ENCODE measurements at places on chromosomes 5 and 9.

- no peak for DNase-seq
Measured at GRCh38 chr5:1129711-1130055, 17.8 kb upstream of the SLC12A7 start.

DNA sequence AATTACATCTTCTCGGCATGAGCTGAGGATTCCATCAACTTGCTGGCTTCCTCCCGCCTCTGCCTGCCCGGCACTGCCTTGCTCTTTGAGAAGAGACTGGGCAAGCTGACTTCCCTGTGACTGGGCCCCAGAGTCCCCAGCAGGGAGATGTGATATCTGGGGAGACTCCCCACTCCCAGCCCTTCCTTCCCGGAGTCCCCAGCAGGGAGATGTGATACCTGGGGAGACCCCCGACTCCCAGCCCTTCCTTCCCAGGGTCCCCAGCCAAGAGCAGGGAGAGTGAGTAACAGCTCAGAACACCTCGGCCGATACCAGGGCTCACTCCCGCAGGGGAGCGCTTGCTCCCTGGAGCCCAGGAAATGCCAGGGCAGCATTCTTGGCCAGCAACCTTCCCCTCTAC lies 90.1 kb upstream of the NEURL1B start:
- DNase-seq = no peak

DNA sequence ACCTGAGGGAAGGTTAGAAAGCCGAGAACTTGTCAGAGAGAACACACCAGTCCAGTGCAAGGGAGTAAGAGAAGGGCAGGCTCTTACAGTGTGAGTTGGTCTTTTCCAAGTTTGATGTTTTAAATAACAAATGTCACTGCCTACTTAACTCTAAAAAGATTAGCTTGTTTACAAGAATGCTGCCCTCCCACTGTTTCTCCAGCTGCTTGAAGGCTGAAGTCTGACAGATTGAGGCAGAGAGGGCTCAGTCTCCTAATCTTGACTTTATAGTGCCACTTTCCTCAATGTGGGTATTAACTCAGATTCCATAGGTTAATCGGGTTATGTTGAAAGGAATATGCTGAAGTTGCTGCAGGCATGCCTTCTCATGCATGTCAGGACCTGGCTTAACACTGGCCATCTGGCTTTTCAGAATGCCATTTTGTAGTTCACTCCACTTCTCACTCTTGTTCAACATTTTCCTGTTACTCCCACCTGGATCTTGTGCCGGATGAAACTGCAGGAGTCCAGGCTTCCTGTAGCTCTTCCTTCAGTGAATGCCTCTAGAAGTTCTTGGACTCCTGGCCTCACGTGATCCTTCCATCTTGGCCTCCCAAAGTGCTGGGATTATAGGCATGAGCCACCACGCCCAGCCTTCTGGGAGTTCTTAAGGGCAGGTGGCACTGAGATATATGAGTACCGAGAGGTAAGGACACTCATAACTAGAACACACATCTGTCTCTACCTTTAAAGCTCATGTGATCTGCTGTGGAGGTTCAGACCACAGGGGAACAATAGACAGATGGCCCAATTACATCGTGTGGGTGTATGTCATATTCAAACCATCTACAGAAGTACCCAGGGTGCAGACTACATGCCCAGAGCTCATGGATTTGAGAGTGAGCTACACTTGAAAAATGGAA lies 249.7 kb downstream of the ARHGAP26 start:
- DNase-seq = no peak

- no peak for DNase-seq
Measured at GRCh38 chr9:130839132-130840111, 4.4 kb downstream of the ABL1 start.

- no peak for DNase-seq
Measured at GRCh38 chr5:139851558-139851957, 56.0 kb downstream of the PSD2 start.

DNA sequence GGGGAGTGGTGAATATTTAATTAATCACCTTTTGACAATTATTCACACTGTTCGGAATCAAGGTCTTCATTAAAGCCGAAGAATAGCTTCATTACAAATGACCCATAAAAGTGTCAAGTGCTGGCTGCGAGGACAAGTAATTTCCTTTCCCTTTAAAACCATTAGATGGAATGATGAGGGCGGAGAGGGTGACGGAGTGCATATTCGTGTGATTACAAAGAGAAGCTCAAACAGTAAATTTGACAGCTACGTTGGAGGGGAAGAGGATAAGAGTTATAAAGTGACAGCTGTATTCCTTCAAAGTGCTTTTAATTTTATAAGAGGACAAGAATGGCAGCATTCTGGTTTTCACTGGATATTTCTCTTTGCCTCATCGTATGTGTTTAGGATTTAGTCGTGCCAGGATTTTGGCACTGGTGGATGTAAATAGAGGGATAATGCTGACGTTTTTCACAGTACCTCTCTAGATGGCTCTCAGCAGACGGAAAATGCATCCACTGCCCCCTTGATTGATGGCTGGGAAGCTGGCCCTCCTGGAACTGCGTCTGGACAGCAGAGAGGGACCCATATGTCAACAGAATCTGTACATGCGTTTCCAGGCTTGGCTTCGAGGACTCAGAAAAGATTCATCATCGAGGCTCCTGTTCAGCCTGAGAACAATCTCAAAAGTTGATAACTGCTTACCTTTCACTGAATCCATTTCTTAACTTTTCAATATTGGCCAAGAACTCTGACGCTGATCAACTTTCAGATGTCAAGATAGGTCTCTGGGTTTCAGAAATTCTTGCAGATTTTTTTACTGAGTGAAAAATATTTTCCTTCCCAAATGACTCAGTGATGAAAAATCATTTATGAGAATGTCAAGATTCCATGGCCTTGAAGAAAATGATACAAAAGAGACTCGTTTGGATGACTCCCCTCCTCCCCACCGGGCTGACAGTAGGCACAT lies 50.4 kb upstream of the IRX2 start:
- no peak for DNase-seq

DNA sequence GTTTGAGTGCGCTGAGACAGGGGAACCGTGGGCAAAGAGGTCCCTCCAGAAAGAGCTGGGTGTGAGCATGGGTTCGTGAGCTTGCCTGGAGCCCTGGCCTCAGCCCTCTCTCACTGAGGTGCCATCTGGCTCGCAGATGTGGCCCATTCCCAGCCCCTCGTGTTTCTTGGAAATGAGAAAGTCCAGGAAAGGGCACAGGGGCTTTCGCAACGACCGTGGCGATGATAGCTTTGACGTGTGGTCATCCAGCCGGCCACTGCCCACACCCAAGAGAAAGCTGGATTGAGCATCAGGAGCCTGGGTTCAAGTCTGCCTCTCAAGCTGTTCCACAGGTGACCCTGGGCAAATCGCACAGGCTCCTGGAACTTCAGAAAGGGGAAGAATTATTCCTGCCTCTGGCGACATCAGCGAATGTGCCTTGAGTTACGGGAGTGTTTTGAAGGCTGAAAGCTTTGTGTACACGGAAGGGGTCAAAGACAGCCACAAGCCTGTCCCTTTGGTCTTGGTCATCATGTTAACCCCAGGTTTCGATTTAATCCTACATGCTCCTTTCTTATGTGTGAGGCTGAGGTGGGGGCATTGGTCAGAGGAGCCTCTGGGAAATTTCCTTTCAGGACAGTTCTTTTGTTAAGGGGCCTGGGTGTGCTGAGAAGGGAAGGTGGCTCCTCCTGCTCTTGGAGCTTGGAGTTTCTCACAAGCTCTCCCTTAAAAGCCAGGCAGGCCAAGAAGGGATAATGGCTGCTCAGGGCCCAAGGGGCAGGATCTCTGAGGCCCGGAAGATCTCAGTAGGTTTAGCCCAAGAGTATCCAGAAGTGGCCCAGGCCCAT lies 41.7 kb upstream of the IL17B start:
- DNase-seq = no peak

DNA sequence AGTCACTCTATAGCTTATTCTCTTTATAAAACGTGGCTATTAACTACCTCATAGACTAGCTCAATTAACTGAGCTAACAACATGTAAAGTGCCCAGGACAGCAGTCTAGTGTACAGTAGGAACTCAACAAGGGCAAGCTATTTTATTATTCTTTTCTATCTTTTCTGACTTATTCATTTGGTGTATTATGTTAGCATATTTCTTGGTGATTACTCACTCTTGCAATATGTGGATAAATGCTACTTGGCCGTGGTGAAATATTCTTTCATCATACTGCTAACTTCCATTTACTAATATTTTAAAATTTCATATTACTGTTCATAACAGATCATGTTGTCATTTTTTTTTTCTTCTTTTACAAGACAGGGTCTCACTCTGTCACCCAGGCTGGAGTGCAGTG lies 4.9 kb downstream of the SLC25A51 start:
- no peak for DNase-seq

DNA sequence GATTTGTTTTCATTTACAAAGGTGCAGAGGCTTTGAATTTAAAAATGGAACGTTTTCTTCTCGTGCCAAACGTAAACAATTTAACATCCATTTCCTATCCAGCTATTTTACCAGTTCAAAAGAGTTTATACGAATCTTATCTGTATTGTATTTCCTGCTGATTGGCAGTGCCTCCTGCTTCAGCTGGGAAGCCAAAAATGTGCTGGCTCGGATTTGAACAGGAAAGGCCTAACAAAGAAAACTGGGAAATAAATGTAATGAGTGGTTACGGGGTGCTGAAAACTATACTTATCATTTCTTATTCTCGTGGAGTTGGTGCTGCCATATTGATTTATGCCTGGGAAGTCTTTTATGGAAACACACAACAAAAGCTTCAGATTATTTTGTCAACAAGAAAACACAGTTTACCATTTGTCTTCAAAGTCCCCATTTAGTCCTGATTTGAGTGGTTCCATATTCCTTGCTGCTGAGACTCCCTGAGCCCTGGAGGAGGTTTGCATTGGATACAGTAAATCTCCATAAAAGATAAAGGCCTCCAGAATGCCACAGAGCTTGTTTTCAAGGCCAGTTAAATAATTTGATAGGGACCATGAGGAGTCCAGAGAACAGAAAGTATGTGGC lies 507.4 kb downstream of the RASEF start:
- DNase-seq = no peak

- no peak for DNase-seq
Measured at GRCh38 chr5:138909734-138910133, 34.6 kb upstream of the LRRTM2 start.

- no peak for DNase-seq
Measured at GRCh38 chr9:32811246-32811645, 27.9 kb downstream of the TMEM215 start.

DNA sequence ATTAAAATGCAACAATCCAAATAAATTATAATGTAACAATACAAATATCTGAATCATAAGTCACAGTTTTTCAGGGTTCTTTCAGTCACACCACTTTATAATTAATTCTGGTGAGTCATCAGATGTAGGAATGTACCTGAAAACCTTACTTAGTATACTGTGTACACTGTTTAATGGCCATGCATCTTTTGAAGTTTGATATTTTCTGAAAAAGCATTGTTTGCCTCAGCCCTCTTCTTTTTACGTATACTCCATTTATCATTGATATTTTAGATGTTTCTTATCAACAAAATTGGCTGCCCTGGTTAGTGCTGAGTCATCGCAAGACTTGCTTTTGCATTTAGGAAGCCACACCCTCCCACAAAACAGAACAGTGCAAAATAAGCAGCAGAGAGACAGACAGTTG lies 218.6 kb downstream of the PJA2 start:
- DNase-seq = no peak

- no peak for DNase-seq
Measured at GRCh38 chr5:35233601-35234000, 3.3 kb upstream of the PRLR start.

DNA sequence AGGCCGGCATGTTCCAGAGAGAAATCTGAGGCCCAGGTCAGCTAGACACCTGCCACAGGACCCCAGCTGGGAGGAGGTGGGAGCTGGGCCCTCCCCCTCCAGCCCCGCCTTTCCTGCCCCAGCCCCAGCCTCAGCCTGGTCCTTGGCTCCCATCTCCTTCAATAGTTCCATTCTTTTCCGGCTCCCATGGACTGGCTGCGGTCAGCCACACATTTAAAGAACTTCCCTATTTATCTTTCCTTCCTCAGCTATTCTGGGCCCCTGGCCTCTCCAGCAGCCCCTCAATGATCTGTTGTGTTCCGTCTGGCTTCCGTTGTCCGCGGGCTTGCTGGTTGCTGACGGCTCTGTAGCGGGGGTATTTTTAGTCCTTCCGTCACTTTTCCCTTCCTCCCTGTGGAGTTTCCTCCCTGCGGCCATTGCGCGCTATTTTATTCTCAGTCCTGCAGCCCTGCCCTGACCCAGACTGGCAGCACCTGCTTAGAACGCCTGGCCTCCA lies 73.8 kb downstream of the AMBP start:
- no peak for DNase-seq

GRCh38 chr9:124853605-124854143 lies 414 bp downstream of the WDR38 start:
- no peak for DNase-seq

DNA sequence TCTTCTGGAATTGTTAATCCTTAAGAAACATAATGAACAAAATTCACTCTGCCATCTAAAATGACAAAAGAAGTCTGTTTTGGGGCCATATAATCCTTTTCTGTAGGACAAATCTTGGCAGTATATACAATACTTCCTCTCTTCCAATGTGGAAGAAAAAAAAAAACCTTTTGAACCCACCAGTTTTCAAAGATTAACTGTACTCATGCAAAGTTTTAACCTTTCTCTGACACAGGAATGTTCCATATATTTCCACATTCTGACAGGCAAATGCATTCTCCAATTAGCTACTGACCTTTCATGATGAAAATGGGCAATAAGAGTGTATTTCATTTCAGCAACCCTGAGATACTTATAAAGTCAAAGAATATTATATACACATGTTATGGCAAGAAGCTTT lies 65.4 kb downstream of the RNF130 start:
- DNase-seq = no peak

DNA sequence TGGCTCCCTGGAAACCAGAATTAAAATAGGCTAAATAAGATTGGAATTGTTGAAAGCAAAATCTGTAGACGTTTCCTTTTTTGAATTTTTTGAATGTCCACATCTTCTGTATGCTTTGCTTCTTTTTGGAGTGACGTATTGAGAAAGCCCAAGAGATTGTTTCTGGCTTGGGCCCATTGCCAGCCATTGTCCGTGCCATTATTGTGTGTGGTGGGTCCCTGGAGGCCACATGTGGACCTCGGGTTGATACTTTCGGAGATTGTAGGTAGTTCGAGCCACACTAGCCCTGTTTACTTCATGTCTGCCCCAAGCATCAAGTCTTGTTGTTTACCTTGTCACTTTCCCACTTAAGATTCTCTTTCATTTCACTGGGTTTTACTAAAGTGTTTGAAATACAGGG lies 106.0 kb downstream of the PALM2AKAP2 start:
- no peak for DNase-seq

Data from tibial nerve (tissue), 4 donors.